ENCODE measurements at places on chromosomes 2 and 18.

DNA sequence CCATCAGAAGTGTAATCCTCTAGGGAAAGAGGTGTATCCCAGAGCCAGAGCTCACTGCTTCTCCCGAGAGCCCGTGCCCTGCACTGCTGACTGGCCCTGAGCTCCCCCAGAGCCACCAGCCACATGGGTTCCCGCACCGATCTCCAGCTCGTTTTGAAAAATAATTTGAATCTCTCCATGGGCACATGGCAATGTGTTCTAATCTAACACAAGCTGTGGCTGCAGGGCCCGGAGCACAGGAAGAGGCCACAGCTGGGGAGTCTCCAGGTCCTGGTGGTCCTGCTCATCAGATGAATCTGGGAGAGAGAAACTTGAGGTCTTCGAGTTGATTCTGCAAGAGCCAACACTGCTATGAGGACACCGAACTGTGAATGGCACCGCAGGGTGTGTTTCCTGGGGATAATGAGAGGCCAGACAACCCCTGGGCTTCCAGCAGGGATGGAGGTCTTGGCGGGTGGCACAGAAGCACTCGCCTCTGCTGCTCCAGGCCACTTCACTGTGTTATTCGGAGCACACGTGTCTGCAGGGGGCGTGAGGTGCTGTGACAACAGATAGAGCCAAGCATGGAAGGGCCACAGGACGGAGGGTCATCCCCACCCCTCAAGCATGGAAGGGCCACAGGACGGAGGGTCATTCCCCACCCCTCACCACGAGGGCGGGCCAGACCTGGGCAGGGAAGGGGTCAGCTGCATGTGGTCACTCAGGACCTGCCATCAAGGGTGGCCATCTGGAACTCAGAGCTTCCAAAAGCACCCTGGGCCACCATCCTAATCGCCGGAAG, 196.8 kb downstream of the NDUFA10 start:
- no peak for DNase-seq

DNA sequence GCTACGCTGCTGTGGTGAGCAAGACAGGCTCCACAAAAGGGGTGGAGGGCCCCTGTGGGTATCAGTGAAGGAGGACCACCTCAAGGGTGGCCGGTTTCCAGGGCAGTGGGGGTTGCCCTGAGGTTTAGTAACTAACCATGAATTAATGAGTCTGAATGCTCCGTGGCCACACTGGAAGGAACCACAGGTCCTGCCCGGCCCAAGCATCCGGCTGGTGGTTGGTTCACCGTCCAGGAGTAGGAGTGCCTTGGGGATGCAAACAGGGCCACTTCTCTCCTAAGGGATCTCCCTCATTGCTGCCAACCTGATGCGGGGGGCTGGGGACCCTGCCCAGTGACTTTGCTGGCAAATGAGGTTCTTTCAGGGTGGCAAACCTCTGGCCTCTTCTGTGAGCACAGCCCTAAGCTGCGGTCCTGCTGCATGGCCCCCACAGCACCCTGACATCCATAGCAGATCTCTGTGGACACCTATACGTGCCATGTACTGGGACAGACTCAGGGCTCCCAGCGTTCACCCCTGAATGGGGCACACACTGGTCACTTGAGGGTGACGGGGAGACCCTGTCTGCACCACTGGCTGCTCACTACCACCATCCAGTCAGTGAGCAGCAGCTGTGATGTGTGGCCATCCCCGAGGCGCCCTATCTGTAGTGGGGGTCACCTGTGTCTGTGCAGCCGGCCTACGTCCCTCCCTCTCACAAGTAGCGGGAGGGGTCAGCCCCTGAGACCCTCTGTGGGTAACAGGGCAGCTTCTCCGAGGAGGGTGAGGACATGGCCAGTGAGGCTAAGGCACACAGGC, 41.6 kb downstream of the HS6ST1 start:
- DNase-seq = no peak

GRCh38 chr18:9694952-9695495, 13.1 kb upstream of the RAB31 start:
- no peak for DNase-seq

GRCh38 chr2:40041422-40042382, 262.6 kb upstream of the THUMPD2 start:
- DNase-seq = peak; percentile 10

GRCh38 chr18:51196811-51197660, 445 bp downstream of the MEX3C start:
- DNase-seq = peak; percentile 43

DNA sequence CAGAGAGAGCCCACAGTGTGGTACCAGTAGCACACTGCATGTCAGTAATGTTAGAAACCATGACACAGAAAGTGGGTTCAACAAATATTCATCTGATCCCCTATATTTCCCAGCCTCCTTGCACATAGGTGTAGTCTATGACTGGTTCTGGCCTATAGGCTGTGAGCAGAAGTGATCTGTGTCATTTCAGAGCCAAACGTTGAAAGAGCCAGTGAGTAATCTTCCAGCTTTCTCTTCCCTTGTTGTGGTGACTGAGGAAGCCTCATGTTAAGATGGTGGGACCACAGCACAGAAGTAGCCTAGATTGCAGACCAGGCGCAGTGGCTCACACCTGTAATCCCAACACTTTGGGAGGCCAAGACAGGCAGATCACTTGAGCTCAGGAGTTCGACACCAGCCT, 4.1 kb downstream of the TMEM237 start:
- no peak for DNase-seq

DNA sequence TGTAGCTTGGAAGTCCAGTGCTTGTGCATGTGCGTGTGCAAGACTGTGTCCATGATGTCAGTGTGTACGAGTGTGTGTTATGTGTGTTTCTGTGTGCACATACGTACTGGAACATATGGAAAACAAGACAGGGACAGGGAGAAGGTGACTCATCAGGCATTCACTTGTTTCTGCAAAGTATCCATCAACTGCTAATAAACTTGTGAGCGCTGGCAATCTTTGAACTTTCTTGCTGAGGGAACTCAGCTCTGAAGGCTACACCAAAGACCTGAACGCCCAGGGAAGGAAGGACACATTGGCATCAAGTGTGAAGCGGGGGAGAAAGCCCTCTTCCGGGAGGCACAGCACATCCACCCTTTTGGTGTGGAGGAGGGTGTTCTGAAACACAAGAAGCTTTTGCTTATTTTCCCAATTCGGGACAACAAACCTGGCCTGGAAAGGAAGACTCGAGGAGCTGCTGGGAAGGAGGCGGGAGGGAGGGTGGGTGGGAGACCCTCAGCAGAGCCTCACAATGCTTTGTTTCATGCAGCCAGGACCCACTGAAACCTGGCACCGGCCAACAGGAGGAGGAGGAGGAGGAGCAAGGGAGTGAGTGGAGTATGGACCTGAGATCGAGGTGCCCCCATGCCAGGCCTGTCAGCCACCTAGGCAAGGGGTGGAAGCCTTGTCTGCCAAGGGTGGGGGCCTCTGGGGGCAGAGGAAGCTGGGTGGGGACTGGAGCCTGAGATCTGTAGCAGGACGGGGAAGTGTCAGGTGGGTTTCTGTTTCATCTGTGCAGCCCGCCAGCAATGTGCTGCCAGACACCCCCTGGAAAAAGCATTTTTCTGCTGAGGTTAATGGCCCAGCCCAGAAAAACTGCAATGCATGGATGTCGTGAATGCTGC, 26.8 kb downstream of the SMAD7 start:
- no peak for DNase-seq

DNA sequence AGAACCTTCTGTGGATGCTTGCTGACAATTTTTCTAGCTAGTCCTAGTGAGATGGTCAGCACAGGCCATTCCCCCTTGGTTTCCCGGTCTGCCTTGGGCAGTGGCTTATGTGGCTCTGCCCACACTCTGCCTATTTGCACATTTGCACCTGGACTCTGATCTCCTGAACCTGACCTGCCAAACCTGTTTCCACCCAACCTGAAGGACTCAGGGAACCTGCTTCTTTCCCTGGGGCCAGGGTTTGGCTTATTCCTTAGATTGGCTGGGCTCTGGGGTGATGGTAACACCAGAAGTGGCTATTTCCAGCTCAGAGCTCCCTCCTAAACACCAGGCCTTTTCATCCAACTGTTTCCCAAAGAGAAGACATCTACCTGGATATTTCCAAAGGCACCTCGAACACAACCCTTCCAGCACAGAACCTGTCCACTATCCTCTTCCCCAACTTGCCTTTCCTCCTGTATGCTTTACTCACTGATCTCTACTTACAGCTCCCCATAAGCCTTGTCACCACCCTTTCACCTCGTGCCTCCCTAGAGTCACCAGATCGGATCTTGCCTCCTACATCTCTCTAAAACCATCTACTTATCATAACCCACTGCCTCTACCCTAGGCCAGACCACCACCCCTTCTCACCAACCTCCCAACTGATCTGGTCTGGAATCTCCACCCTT, 5.8 kb upstream of the MTA3 start:
- no peak for DNase-seq

- no peak for DNase-seq
These were observed 133.0 kb downstream of the CELF4 start for GRCh38 chr18:37432436-37433195.

DNA sequence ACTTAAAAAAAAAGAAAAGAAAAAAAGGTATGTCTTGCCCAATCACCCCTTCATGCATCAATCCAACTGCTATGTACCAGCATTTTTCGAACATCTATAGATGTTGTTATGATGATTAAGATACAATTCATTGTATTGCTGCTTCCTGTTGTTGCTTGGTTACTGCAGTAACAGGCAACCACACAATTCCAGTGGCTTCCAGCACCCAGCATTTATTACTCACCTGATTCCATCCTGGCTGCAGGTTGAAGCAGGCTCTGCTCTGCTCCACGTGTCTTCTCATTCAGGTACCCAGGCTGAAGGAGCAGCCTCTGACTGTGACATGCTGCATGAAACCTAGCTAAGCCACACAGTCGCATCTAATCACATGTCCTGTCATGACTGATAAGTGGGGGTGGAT, 196.9 kb downstream of the INO80D start:
- DNase-seq = no peak

GRCh38 chr2:193847991-193848390, 1653.3 kb upstream of the TMEFF2 start:
- DNase-seq = no peak

- DNase-seq = no peak
These were observed 35.1 kb downstream of the GALM start for GRCh38 chr2:38700881-38701458.

DNA sequence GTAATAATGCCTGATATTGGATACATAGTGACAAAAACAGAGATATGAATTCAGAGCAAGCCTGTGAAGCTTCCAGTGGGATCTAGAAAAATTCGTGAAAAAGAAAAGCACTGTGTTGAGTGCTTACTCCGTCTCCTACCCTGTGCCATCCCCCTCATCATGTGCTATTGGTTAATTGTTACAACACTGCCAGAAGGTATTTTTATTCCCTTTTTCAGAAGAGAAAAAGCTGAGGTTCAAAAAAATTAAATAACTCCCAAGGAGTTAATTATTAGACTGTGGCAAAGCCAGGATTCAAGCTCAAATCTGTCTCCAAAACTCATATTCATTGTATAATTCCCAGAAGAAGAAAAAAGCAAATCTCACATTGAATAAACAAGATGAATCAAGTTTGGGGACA, 735.5 kb upstream of the ACVR2A start:
- no peak for DNase-seq

DNA sequence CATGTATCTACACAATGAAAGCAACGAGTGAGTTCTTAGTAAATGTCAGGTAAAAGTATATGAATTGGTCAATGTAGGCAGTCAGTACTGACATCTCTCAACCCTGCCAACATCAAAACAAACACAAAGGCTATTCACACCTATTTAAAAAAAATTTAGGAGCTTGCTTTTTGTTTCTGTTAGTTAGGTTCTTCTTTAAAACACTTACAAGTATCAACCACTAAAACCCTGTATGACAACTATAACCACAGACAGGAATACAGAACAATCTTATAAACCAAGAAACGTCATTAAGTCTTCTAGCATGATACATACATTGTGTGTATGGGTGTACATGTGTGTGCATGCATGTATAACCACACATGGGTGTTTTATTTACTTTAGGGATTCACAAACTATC, 131.0 kb downstream of the TCF4 start:
- no peak for DNase-seq

DNA sequence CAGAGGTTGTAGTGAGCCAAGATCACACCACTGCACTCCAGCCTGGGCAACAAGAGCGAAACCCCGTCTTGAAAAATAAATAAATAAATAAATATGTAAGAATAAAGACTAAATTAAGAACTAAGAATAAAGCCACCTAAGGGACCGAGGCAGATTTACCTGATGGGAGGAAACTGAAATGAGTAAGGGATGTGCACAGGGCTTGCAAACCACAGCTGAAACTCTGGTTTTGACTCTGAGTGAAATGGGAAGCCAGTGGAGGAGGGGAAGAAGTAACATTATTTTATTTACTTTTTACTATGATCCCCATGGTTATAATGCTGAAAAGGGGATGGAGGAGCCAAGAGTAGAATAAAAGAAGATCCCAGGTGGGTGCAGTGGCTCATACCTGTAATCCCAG, 107.3 kb downstream of the CABYR start:
- no peak for DNase-seq

GRCh38 chr2:233996461-233996860, 54.0 kb upstream of the SPP2 start:
- DNase-seq = no peak

DNA sequence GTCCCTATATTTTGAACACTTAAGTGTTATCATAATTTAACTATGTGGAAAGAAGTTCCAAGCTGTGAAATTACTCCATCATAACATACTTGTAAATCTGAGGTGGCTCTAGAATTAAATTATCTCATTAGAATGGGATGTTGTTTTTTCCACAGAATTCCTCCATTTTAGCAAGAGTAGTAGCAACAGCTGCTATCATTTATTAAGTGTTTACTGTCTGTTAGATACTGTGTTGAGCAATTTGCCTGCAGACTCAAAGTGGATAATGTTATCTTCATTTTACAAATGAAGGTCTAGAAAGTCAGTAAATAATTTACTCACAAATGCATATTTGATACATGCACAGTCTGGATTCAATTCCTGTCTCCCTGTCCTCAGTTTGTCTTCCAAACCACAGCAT, 504.8 kb upstream of the NRP2 start:
- DNase-seq = no peak

GRCh38 chr2:225282858-225283710, 116.4 kb upstream of the NYAP2 start:
- no peak for DNase-seq

DNA sequence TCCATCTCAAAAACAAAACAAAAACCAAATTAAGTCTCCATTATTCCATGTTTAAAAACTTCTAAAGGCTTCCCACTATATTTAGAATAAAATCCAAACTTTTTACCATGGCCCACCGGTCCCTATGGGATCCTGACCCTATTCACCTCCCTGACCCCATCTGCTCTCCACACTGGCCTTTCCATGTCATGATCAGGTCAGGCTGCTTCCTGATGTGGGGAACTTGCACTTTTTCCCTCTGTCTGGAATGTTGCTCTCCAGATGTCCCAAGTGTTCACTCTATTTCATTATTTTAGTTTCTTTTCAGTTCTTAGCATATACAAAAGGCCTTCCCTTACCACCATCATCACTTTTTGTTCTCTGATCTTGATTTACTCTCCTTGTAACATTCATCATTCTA, 7.5 kb upstream of the MTA3 start:
- no peak for DNase-seq

GRCh38 chr2:147204102-147204501, 640.7 kb upstream of the ACVR2A start:
- DNase-seq = no peak

GRCh38 chr2:109218087-109218791, 89.2 kb downstream of the SH3RF3 start:
- DNase-seq = no peak
